ENCODE measurements at places on chromosomes 7 and 10.

DNA sequence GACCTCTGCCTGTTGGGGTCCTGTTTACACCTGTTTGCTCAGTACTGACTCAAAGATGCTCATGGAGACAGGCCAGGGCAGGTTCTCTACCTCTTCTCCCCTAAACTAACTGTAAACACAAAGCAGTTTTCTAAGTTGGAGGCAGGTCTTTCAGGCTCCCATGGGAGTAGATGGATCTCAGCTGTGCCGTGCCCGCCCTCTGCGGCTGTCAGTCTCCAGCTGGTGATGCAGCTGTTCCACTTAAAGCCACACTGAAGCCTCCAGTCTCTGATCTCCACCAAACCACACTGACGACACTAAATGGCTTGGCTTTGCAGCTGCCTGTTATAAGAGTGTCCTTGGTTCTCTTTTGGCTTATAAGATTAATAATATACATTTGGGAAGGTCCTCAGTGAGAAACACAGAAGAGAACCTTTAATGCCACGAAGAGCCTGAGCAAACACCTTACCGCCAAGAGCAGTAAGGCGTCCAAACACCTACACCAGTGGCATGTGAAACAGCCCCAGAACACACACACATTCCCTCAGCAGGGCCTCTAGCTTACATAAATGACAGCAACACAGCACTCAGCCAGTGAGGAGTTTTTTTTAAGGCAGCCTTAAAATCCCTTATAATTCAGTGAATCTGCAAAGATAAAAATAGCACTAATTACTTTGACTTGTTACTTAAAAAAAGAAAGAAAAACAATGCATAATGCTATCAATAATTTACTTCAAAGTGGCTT, 60.4 kb upstream of the KCNIP2 start:
- DNase-seq = no peak

- no peak for DNase-seq
These were observed 420.4 kb upstream of the SEMA3A start for GRCh38 chr7:84614821-84615501.

DNA sequence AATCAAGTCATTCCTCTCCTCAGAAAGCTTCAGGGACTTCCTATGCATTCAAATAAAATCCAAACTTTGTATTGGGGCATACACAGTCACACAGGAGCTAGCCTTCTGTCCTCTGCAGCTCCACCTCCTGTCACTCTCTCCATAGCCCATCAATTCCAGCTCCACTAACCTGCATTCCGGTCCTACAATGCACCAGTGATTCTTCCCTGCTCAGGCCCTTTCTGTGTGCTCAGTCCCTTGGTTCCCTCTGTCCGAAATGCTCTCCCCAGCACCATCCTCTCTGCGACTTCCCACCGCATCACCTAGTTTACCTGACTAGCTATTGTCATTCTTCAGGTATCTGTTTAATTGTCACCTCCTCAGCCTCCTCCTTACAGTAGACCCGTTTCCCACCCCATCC, 26.4 kb upstream of the YAE1 start:
- no peak for DNase-seq

DNA sequence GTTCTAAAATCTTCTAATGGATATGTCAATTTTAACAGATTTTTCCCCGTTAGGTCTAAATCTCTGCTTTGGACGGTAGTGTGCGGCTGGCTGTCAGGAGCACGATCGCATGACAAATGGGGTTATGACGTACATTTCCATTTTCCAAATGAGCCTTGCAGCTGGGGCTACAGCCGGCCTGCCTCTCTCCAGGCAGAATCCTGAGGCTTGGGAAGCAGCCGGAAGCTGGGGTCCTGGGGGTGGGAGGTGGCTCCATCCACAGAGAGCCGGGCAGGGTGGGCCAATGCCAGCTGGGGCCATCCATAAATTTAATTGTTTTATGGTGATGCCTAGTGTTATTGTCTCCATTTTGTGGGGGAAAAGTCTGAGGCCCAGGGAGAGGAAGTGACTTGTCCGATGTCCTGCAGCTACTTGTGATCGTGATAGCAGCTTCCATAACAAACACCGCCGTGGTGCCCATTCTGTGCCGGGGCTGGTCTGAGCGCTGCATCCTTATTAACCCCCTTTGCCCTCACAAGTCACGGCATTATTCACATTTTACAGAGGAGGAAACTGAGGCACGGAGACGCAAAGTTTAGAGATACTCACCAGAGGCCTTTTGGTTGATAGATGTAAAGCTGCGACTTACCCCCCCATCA, 53.0 kb upstream of the EBF3 start:
- no peak for DNase-seq

DNA sequence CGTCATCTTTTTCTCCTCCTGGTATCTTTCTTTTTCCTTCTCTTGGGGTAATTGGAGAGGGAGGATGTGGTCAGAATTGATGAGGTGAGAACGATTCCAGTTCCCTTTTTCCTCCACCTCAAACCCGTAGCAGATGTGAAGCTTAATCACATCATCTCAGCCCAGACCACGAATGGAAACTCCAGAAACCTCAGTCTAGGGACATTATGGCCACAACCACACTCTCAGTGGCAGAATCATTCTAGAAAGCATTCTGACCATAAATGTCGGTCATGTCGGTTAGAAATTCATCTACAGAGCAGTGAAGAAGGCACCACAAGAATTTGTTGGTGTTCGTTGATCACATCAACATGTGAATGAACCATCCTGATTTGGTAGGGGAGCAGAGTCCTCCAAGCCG, 78.7 kb downstream of the GATA3 start:
- no peak for DNase-seq

- no peak for DNase-seq
These were observed 8.4 kb upstream of the C10orf71 start for GRCh38 chr10:49290607-49291006.

DNA sequence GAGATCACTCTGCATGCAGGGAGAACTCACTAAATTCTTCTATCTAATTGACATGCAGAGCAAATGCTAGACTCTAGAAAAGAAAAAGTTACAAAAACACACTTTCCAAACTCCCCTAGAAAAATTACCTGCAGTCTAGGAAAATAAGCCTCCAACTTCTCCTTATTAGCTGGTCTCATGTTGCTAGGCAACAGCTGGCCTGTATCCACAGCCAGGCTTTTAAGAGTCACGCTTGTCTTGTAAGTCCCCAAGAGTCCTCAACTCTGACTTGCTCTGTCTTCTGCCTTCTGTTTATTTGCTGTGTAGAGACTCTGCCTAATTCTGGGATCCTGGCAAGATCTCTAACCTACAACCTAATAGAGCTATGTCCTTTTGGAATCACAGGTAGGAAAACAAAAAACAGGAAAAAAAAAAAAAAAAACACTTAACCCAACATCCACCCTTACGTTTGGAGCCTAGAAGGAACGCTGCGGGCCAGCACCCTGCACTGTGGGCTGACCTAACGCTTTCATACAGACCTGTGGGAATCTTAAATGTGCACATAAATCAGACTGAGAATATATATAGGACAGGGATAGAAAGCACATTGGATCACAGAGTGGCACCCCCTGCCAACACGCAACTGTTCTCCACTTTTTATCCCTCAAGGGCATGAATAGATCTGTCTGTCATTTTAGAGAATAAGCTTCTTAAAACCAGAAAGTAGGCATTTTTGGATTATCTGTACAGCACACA, 117.0 kb upstream of the PTPRZ1 start:
- no peak for DNase-seq

GRCh38 chr10:118807512-118808305, 52.9 kb upstream of the CACUL1 start:
- no peak for DNase-seq

GRCh38 chr10:33065111-33065510, 107.1 kb upstream of the ITGB1 start:
- no peak for DNase-seq

DNA sequence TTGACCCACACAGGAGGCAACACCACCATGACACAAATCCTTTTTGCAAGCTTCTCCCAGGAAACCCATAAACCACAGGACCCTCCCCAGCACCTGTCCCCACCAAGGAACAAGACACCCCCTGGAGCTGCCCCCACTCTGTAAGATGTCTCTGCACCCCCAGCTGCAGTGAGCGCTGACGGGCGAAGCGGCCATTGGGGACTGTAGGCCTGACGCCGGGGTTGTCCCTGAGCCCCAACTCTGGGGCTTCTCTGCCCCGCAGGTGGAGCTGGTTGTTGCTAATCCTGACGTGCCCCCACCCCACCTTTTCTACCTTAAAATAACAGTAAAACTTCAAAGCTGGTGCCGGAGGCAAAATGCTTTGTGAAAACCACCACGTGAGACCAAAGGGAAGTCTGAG, 94.7 kb upstream of the PPP2R2D start:
- no peak for DNase-seq

DNA sequence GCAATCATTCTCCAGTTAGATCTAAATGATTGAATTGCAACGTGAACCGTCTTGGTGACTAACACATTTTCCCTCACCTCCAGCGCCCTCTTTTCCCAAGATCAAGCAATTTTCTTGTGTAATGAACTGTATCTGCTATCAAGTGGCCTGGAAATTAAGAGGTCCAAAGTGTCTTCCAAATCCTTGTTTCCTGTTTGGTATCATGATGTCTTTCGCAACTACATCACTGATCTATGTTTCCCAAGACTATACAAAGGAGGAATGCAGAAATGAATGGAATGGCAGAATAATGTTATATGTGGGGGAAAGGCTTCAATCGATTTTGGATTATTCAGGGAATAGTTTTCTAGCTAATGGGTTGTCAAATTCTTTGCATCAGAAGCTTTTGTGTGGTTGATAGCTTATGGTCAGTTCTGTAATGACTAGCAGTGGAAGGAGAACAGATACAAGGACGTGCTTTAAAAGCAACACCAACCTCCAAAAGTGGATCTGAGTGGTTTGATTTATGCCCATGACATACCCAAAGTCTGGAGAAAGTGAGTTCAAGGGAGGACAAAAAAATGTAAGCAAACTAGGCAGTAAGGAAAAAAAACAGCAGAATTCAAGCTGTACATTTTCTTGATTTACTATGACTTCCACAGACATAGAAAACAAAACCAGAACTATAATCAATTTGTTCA, 14.6 kb upstream of the ZEB1 start:
- DNase-seq = no peak

DNA sequence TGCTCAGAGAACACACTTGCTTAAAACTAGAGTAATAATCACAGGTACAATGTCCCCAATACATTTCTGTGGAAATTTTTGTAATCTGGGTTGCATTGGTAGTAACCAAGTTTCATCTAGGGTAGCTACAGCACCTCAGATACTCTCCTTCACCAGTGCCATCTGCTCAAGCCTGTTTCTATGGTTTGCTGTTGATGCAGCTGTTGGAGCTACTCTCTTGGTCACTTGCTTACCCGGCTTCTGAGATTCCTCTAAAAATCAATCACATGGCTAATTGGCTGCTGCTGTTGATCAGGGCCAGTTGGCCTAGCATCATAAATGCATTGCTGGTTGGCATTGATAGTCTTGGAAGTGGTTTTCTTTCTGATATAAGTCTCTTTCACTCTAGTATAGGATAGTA, 220.8 kb downstream of the BICC1 start:
- no peak for DNase-seq

- no peak for DNase-seq
These were observed 45.1 kb upstream of the MET start for GRCh38 chr7:116626886-116627285.

- DNase-seq = no peak
These were observed 191.1 kb upstream of the GRB10 start for GRCh38 chr7:50973814-50974213.

- DNase-seq = no peak
These were observed 45.1 kb upstream of the CCNJ start for GRCh38 chr10:95998255-95998784.
